ENCODE measurements at places on chromosomes 12 and 14.

DNA sequence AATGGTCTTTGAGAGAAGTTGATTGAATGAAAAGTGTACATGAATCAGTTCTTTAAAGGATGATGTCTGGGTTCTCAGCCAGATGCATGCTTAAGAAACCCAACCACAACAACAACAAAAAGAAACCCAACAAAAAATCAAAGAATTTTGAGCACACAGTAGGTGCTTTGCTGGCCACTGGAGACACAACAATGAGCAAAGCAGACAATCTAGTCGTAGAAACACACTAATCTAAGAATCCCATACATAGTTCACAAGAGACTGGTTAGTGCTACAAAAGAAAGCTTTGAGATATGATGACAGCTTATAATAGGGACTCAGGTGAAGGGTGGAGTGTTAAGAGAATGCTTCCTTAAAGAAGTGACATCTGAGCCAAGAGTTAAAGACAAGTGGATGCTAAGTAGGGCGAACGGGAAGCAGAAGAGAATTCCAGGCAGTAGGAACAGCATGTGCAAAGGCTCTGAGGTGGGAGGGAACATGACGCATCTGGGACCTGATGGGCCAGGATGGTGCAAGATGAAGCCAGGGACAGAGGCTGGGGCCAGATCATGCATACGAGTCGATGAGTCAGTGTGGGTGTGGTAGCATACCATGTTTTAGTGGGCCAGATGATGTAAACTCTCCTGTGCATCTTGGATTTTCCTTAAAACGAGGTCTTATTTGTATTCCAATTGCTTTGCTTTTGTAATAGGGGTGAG is 4.6 kb upstream of the HIP1R start:
- DNase-seq: no peak

GRCh38 chr12:68349921-68350606 is 17.9 kb upstream of the MDM1 start:
- no peak for DNase-seq

DNA sequence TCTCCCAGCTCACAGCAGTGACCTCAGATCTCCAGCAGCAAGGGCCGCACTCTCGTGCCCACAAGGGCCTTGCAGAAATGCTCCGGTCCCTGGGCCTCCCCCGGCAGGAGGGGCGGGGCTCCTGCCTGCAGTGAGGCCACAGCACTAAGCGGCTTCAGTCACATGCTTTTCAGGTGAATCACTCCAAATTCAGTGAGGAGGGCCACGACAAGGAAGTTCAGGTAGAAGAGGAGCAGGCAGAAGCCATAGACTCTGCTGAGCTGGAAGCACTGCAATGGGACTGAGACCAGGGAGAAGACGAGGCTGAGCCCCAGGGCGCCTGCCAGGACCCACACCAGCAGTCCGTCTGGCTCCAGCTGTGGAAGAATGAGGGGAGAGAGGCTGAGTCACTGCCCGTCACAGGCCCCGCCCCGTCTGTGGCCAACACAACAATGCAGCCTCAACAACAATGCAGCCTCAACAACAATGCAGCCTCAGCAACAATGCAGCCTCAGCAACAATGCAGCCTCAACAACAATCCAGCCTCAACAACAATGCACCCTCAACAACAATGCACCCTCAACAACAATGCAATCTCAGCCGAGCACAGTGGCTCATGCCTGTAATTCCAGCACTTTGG is 35.2 kb downstream of the SLC8B1 start:
- DNase-seq: no peak

- DNase-seq: no peak
These were observed 214.3 kb upstream of the NUDT4 start for GRCh38 chr12:93163260-93164036.

DNA sequence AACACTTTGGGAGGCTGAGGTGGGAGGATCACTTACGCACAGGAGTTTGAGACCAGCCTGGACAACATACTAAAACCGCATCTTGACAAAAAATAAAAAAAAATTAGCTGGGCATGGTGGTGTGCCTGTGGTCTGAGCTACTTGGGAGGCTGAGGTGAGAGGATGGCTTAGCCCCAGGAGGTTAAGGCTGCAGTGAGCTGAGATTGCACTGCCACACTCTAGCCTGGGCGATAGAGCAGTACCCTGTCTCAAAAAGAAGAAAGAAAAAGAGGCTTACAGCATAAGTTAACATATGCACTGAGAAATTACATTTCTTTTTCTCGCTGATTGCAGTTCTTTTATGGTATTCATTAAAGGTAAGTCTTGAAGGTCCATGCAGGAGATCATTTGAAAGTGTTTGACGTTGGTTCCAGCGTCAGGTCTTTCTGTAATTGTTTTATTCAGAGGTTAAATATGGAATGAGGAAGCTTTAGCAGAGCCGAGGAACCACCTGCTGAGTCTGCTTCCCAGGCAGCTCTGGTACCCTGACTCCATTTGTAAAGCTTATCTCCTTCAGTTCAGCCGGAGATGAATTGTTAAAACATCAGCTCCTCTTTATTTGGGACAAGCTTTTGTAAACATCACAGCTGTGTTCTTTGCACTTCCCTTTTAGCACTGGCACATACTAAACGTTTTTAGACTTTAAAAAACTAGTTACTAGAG is 18.5 kb downstream of the SFSWAP start:
- DNase-seq: no peak

- DNase-seq: no peak
These were observed 384.7 kb downstream of the CCDC91 start for GRCh38 chr12:28574746-28575592.

DNA sequence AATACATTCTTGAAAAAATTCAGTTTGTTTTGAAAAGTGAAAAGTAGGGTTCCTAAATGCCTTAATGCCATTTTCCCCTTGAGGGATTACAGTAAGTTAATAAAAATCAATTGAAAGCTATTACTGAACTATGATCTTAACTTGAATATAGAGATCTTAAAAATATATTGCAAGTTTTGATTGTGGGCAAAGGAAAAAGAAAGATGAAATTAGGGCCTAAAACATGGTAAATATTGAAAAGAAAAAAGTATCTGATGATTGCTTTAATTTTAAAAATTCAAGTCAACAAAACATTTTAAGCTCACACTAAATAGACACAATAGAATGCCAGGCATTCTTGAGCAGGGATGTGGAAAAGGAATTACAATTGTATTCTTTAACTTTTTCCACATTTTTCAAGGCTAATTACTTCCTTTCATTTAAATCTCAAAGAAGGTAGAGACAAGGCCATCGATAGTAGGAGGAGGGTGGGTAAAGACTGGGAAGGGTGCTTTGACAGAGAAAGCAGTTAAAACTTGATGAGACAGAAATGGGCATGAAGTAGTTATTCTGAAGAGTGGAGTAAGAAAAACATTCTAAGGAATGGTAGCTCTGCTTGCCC is 294.4 kb downstream of the NELL2 start:
- DNase-seq: no peak

- no peak for DNase-seq
These were observed 1.9 kb upstream of the ACTR10 start for GRCh38 chr14:58198086-58198485.

- no peak for DNase-seq
These were observed 9.8 kb downstream of the GALNT4 start for GRCh38 chr12:89514751-89515150.

- peak; percentile 94 for DNase-seq
These were observed 1.0 kb upstream of the SAMD4A start for GRCh38 chr14:54565785-54566409.

DNA sequence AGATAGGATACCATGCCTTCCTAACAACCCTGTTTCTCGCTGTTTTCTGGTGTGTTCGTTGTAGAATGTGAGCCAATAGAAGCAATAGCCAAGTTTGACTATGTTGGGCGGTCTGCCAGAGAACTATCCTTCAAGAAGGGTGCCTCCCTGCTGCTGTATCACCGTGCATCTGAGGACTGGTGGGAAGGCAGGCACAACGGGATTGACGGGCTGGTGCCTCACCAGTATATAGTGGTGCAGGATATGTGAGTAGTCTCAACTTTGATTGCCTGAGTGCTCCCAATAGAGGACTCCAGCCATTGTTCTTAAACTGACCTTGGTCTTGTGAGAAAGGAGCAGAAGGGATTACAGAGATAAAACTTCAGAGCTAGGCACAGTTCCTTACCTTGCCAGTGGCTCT is 96.2 kb downstream of the KICS2 start:
- DNase-seq: no peak

DNA sequence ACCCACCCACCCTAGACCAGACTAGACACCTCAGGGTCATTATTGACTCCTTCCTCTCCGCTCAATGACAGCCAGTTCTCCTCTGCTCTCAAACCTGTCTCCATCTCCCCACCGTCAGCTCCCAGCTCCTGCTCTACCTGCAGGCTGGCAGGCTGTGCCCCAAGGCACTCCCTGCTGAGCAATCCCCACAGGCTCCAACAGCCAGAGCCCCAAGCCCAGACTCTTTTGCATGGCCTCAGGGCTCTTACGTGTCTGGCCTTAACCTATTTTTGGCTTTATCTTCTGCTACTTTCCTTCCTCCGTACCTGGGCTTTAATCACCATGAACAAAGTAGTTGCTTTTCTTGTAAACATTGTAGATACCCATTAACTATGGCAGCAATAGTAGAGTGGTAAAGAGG is 162.9 kb upstream of the PRMT8 start:
- no peak for DNase-seq

GRCh38 chr12:21849878-21850277 is 75.4 kb upstream of the KCNJ8 start:
- no peak for DNase-seq

DNA sequence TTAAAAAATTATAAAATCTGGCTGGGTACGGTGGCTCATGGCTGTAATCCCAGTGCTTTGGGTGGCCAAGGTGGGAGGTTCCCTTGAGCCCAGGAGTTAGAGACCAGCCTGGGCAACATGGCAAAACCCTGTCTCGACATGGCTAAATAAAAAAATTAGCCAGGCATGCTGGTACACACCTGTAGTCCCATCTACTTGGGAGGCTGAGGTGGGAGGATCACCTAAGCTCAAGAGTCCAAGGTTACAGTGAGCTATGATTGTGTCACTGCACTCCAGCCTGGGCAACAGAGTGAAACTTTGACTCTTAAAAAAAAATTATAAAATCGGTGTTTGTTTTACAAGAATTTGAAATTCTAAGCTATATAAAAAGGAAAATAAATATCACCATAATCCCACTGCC is 141.8 kb downstream of the SLC38A6 start:
- DNase-seq: no peak

DNA sequence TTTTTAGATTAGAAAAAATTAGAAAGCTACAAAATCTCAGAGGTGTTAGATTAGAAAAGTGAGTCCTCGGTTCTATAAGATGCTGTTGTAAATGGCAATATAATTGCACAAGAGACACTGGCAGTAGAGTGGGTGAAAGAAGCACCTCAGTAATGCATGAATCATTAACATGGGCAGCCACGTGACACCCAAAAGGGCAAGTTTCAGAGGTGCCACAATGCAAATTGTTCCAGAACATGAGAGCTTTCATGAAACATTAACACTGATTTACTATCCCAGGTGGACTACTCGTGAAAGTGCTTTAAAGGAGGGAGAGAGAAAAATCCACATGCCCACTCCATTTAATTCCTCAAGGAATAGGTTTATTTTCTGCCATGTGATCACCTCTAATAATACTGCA is 108.4 kb downstream of the PTPRR start:
- no peak for DNase-seq

DNA sequence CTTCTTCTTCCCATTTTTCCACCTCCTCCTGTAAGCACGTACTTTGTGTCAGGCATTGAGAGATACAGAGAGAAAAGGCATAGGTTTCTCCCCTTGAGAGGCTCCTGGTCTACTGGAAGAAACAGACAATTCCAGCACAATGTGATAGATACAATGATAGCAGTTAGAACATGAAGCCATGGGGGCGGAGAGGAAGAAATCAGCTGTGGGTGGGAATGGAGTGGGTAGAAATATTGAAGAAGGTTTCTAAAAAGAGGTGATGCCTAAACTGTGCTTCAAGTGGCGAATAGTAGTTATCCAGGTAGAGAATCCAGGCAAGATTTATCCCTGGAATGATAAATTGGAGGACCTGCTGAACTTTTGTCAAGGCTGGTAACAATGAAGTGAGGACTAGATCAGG is 528.8 kb downstream of the NRXN3 start:
- DNase-seq: no peak

GRCh38 chr12:47938093-47938492 is 25.3 kb upstream of the TMEM106C start:
- DNase-seq: no peak

GRCh38 chr14:95485222-95485819 is 31.1 kb downstream of the SYNE3 start:
- DNase-seq: no peak

GRCh38 chr14:100750762-100751699 is 24.3 kb downstream of the DLK1 start:
- DNase-seq: no peak

GRCh38 chr14:95250936-95251335 is 68.8 kb downstream of the CLMN start:
- DNase-seq: no peak

GRCh38 chr14:50635141-50635540 is 33.0 kb downstream of the SAV1 start:
- no peak for DNase-seq

DNA sequence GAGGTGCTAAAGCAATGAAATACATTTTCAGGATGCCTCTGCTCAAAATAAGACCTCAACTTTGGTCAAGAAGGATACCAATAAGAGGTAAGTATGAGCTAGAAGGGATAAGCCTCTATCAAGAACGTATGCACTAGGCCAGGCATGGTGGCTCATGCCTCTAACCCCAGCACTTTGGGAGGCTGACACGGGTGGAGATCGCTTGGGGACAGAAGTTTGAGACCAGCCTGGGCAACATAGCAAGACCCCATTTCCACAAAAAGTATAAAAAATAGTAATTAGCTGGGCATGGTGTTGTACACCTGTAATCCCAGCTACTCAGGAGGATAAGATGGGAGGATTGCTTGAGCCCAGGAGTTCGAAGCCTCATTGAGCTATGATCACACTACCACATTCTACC is 94.7 kb downstream of the PRKAB1 start:
- no peak for DNase-seq

- no peak for DNase-seq
These were observed 29.0 kb downstream of the NUBPL start for GRCh38 chr14:31590206-31590605.

GRCh38 chr12:124493809-124494750 is 73.3 kb downstream of the NCOR2 start:
- no peak for DNase-seq

GRCh38 chr14:92635031-92635430 is 113.4 kb downstream of the LGMN start:
- DNase-seq: no peak

- no peak for DNase-seq
These were observed 41.5 kb downstream of the KCTD10 start for GRCh38 chr12:109435428-109436187.

GRCh38 chr14:95711476-95712176 is 2.3 kb downstream of the TCL1A start:
- no peak for DNase-seq

GRCh38 chr12:106119301-106119700 is 19.5 kb downstream of the NUAK1 start:
- no peak for DNase-seq

GRCh38 chr14:61406198-61406597 is 84.8 kb downstream of the PRKCH start:
- no peak for DNase-seq

- no peak for DNase-seq
These were observed 31.7 kb downstream of the GALNT4 start for GRCh38 chr12:89492883-89493282.

GRCh38 chr12:31368666-31369361 is 42.9 kb upstream of the SINHCAF start:
- DNase-seq: no peak

GRCh38 chr12:130540376-130540775 is 175.7 kb downstream of the RIMBP2 start:
- no peak for DNase-seq

- DNase-seq: peak; percentile 16
These were observed 30.7 kb downstream of the CEP290 start for GRCh38 chr12:88111074-88111652.

Data from muscle of arm (tissue), 14 donors.